ENCODE measurements at places on chromosomes 13 and 19. TPM values are rescaled to one million over a fixed set of nuclear protein-coding genes. Genes with fewer than 3 reads are reported as not detected.

DNA sequence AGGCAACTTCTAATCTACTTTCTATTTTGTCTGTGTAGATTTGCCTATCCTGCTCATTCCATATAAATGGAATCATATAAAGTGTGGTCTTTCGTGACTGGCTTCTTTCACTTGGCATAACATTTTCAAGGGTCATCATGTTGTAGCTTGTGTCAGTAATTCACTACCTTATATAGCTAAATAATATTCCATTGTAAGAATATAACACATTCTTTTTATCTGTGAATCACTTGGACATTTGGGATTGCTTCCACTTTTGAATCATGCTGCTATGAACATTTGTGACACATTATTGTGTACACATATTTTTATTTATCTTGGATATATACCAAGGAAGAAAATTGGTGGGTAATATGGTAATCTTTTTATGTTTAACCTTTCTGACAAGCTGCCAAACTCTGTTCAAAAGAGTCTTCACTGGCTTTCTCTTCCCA is 89.0 kb upstream of the CSNK1A1L start:
- DNase-seq, result no peak

- DNase-seq, result no peak
Observed at GRCh38 chr13:112325142-112325808, 50.9 kb upstream of the SPACA7 start.

- DNase-seq, result no peak
Observed at GRCh38 chr13:36918246-36919131, 1.5 kb downstream of the SMAD9 start.

DNA sequence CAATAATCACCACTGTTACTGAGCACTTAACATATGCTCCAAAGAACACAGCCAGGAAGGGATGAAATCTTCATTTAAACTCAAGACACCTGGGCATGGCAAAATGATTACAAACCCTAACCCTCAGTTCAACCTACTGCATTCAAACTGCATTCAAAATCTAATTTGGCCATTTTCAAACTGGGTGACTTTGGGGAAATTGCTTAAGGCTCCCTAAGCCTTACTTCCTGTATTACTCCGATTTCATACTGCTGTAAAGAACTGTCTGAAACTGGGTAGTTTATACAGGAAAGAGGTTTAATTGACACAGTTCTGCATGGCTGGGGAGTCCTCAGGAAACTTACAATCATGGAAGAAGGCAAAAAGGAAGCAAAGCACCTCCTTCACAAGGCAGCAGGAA is 50.4 kb downstream of the CBY2 start:
- no peak for DNase-seq

GPR12 gene
- not detected for polyA plus RNA-seq

NDUFA3 gene
- polyA plus RNA-seq, result 92.6 TPM

GRCh38 chr13:41060724-41061074 is 610 bp upstream of the WBP4 start:
- DNase-seq, result peak; percentile 89

DNA sequence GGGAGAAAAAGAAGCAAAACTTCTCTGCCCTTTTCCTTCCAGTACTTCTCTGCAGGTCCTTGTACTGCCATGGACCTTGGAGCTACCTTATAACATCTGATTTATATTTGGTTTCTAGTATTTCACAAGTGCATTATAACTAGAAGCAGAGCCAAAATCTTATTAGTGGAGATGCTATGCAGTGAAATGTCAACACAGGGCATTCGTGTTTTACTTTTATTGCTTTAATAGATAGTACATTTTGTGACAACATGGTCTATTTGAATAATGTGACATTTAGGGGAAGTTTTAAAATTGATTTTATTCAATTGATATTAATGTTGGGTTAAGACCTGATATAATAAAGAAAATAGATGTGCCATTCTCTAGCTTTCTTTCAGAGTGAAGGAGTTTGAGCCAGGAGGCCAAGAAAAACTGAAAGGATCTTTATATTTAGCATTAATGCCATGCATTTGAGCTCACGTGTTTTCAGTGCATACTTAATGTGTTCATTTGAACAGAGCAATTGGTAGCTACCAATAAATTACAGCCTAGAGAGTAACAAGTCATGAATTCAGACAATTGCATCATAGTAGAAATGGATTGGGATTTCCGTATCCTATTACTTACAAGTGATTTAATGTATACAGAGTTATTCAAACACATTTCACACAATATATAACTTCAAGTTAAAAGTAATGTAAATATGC is 863.8 kb downstream of the GPC5 start:
- DNase-seq, result no peak

ZNF699 gene
- polyA plus RNA-seq, result 6.9 TPM

LRCH1 gene
- polyA plus RNA-seq, result 25.6 TPM

- DNase-seq, result no peak
Observed at GRCh38 chr13:109400209-109400608, 386.2 kb downstream of the IRS2 start.

DNA sequence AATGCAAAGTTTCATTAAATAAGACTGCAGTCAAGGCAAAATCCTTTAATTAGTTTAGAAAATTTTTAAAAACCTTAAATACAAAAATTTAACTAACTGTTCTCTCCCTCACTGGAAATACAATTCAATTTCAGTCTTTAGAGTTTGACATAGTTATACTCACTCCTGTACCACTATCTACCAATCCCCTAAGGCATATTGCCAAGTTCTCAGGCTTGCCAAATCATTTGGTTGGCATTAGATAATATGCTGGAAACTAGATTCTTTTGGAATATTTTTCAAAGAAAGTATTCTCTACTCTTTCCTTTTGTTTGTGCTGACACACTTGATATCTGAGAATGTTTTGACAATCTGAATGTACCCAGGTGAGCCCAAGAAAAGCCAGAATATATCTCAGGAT is 77.2 kb downstream of the TSC22D1 start:
- no peak for DNase-seq

- no peak for DNase-seq
Observed at GRCh38 chr13:22647156-22647850, 533.5 kb upstream of the SGCG start.

DNA sequence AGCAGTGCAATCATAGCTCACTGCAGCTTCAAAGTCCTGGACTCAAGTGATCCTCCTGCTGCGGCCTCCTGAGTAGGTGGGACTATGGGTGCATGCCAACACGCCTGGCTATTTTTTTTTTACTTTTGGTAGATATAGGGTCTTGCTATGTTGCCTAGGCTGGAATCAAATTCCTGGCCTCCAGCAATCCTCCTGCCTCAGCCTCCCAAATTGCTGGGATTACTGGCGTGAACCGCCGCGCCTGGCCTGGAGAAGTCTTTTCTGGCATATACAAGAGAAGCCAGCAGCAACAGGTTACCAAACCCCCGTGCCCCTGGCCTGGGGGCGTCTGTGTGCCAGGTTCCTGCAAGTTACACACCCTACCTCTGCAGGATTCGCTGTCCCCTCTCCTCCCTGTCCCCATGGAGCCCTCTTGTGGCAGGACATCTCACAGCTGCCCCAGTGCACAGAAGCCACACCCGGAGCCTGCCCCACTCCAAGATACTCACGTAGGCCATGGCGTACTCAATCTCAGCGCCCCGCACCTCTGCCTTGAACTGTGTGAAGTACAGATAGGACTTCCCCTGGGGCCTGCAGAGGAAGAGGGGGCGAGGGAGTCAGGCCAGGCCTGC is 9.9 kb downstream of the MYDGF start:
- no peak for DNase-seq

GRCh38 chr13:76231522-76232167 is 595.5 kb downstream of the LMO7 start:
- DNase-seq, result peak; percentile 3

GRCh38 chr19:30551271-30551670 is 179.1 kb downstream of the ZNF536 start:
- DNase-seq, result no peak

DNA sequence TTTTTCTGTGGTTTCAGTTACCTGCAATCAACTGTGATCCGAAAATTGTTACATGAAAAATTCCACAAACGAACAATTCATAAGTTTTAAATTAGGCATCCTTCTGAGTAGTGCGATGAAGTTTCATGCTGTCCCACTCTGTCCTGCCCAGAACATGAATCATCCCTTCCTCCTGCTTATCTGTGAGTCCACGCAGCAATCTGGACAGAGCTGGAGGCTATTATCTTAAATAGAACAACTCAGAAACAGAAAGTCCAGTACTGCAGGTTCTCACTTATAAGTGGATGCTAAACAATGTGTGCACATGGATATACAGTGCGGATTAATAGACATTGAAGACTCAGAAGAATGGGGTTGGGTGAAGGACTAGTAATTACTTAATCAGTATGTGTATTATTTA is 583.7 kb upstream of the SPRY2 start:
- DNase-seq, result no peak

DNA sequence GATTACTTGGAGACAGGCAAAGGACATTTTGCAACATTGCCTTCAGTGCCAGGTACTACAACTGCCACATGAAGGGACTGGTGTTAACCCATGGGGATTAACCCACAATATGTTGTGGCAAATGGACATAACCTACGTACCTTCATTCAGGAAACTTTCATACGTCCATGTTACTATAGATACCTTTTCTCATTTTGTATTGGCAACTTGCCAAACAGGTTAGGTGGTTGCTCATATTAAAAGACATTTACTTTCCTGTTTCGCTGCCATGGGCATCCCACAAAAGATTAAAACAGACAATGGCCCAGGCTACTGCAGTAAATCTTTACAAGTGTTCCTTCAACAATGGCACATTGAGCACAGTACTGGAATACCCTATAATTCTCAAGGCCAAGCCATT is 925.3 kb downstream of the SLITRK6 start:
- DNase-seq, result no peak

DNA sequence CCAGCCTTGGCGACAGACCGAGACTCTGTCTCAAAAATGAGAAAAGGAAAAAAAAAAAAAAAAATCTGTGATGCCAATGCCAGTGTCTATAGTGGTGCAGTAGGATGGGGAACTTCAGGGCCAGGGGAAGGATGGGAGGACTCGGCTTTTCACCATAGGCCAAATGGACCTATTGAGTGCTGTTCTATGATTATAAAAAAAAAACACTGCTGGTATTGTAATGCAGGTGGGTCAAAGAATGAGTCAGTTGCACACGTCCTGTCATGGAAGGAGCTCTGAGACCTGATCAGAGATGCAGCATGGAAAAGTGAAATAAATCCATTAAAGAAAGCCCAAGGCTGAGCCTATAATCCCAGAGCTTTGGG is 7.0 kb downstream of the DNAJB1 start:
- DNase-seq, result no peak

FBXO27 gene
- polyA plus RNA-seq, result 4.7 TPM

DNA sequence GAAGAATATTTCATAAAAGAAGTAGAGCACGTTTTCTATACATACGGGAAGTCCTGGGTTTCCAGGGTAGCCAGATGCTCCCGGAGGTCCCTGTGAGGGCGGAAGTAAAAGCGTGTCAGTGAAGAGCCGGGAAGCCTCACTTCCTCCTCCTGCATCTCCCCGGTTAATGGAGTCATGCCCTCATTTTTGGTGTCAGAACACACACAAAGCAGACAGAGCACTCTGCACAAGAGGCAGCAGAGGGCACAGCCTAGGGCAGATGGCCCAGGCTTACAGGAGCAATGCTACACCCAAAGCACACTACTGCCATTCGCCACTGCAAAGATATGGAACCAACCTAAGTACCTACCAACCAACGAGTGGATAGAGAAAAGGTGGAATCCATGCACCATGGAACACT is 94.4 kb downstream of the COL4A1 start:
- DNase-seq, result no peak

NLRP4 gene
- polyA plus RNA-seq, result not detected

DNA sequence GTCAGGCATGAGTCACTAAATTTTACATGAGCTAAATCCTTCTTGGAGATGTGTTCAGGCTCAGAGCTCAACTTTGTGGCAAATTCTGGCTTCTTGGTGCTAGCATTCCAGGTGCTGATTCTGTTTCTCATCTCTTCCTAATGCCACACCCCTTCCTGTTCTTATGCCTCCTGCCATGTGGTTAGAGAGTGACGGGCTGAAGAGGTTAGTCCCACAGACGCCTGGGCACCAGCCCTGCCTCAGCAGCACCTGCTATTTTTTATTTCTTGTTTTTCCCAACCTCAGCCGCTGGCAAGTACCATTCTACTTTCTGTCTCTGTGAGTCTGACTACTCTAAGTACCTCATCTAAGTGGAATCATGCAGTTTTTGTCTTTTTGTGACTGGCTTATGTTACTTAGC is 329.5 kb downstream of the KCNRG start:
- no peak for DNase-seq

DNAAF3 gene
- 6.9 TPM for polyA plus RNA-seq

TGFBR3L gene
- polyA plus RNA-seq, result not detected

- DNase-seq, result no peak
Observed at GRCh38 chr19:55070466-55071128, 5.1 kb upstream of the EPS8L1 start.

GRCh38 chr13:97311956-97312355 is 89.8 kb downstream of the MBNL2 start:
- no peak for DNase-seq

- no peak for DNase-seq
Observed at GRCh38 chr19:47628078-47628771, 19.3 kb downstream of the BICRA start.

FIZ1 gene
- polyA plus RNA-seq, result 20.6 TPM

GRCh38 chr13:113796211-113796963 is 37.4 kb downstream of the TMEM255B start:
- no peak for DNase-seq

DNA sequence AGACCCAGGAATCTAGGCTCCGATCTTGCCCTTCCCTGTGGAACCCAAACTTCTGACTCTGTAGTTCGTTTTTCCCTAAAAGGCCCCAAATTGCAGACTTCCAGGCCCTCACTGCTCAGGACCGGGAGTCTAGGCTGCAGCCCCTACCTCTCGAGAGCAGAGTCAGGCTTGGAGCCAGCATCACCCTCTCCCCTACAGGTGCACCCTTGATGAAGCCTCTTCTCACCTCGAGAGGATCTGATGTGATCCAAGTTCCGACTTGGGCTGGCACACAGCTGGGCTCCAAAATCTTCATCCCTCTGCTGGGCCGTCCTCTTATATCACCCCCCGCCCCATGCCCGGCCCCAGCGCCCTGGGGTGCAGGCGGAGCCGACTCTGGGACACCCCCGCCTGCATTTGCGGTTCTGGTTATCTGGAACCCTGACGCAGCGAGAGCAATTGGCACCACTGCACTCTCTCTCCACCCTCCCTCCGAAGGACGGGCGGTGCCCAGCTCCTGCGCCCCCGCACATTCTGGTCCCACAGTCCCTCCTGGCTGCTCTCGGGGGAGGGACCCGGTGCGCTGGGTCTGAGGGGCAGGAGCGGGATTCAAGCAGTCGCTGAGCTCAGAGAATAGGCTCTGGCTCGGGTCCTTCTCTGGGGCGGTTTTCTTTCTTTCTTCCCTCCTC is at the start of gene KLK7:
TSS of gene KLK7 (minus strand) at position 293 of the 668 bp plus-strand sequence. CDS start 1,518 bp downstream, outside the sequence.
- no peak for DNase-seq

KCNK6 gene
- polyA plus RNA-seq, result 4.5 TPM

DNA sequence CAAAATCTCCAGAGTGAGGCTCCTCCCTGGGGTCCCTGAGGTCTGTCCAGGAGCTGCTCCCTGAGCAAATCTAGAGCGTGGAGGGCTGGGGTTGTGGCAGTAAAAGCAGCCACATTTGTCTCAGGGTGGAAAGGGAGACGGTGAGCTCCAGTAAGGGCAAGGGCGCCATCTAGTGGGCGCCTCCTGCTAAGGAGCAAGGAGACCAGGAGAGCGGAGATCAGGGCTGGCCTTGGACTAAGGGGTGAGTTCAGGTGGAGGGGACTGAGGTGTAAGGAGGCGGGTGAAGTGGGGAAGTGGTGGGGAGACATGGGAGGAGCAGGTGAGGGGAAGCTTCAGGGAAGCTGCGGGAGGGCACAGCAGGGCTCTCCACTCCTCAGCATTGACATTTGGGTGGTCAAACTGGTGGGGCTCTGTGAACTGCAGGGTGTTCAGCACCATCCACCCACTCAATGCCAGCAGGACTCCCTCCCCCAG is 5.3 kb upstream of the CEACAM21 start:
- DNase-seq, result no peak

KCNN1 gene
- polyA plus RNA-seq, result 2.2 TPM

CRX gene
- polyA plus RNA-seq, result 0.07 TPM

CABP5 gene
- polyA plus RNA-seq, result not detected

Data from left lung (tissue), 14 donors.